Immature natural killer cell (primary cell): ENCODE measurements at places on chromosomes 16 and 17. TPM values are rescaled to one million over a fixed set of nuclear protein-coding genes. Genes with fewer than 3 reads are reported as not detected.

DNA sequence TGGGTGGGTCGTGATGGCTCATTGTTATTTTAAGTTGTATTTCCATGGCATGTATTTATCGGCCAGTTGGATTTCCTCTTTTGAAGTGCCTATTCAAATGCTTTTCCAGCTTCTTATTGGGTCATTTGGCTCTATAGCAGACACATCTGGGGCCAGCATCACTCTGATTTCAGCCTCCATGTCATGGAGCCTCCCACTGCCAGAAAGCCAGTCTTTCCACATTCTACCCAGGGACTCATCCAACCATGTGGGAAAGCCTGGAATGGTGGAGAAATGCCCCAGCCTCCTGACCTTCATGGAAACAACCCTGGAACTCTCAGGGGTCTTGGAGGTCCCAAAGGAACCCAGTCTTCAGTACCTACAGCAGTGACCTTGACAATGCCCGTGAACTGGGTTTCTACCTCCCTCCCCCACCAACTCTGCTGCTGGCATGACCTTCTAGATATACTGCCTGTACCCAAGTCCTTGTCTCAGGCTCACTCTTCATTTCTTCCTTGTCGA, 33.8 kb upstream of the ADGRG1 start:
- DNase-seq, result no peak

- DNase-seq, result no peak
These were observed 4.8 kb upstream of the ITGA3 start for GRCh38 chr17:50051082-50051576.

The ADAD2 gene
- polyA plus RNA-seq, result not detected

DNA sequence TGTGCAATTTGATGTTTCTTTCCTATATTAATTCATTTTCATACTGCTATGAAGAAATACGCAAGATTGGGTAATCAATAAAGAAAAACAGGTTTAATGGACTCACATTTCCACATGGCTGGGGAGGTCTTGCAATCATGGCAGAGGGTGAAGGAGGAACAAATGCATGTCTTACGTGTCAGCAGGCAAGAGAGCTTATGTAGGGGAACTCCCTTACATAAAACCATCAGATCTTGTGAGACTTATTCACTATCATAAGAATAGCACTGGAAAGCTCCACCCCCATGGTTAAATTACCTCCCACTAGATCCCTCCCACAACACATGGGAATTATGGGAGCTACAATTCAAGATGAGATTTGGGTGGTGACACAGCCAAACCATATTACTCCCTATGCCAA, 418.9 kb upstream of the MAF start:
- DNase-seq, result no peak

DNA sequence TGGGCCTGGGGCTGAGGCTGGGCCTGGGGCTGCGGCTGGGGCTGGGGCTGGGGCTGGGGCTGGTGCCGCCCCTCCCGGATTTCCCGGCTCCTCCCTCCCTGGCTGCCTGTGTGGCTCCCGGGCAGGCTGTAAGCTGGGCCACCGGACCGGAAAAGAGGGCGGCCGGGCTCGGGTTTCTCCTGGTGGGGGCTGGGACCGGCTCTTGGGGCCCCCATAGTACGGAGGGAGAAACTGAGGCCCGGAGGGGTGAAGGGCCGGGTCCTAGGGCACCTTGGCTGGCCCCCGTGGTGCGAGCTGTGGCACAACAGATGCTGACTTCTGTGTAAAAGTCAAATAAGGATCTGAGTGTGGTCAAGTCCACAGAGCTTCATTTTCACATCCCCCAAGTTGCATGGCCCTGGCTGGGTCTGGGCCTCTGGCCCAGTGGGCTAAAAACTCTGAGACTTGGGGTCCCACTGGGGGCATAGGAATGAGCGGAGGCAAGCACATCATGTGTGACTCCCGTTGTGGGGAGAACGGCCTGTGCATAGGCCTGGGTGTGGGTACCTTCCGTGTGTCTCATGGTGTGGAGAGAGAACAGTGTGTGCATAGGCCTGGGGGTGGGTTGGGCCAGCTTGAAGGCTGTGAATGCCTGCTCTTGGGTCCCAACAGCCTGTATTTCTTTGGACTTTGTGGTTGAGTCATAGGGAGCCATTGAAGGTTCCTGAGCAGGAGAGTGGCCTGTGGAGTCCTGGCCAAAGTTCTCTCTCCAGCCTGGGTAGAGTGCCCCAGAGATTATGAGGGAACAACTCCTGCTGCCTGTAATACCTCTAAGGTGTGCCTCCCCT, 123.9 kb upstream of the CIBAR2 start:
- no peak for DNase-seq

DNA sequence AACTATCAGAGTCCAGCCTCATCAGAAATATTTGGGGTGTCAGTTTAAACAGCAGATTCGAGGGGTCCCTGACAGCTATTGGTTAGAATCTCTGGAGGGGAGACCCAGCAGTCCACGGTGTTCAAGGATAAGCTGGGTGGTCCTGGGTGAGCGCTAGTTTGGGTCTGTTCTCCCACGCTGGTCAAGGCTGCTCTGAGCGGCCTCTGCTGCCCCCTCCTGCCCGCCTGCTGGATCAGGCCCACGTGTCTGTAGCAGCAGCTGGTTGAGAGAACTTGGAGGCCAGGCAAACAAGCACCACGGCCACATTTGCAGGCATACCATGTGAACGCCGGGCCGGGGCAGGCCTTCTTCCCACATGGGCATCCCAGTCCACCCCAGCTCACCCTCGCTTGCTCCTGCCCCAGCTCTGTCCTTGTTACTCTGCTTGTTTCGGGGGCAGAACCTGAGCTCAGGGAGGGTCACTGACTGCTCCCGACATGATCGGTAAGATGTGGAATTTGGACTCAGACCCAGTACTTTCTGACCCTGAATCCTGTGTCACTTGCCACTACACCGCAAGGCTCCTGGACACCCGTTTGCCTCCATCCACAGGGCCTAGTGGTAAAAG, 7.4 kb downstream of the FOXF1 start:
- no peak for DNase-seq

GRCh38 chr17:72034000-72034399, 86.8 kb upstream of the SOX9 start:
- DNase-seq, result no peak

- no peak for DNase-seq
These were observed 2.9 kb downstream of the GSDMB start for GRCh38 chr17:39915559-39915958.

The OTOP2 gene
- polyA plus RNA-seq, result not detected

The RMI2 gene
- 1.6 TPM for polyA plus RNA-seq

DNA sequence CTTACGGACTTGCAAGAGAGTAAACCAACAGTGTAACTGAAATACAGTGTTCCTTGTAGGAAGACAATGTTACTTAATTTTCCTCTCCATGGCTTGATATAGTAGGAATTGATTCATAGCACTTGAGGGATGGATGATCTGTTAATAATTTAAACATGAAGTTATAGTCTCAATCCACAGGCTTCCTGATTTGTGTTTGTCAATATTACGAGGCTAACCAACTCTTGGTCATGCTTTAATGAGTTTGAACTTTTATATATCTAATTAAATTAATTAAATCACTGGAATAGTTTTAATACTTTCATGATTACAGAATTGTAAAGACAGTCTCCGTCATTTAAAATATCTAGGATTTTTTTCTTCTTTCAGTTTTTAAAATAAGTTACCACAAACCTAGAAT, 112.0 kb upstream of the HAS3 start:
- DNase-seq, result no peak

DNA sequence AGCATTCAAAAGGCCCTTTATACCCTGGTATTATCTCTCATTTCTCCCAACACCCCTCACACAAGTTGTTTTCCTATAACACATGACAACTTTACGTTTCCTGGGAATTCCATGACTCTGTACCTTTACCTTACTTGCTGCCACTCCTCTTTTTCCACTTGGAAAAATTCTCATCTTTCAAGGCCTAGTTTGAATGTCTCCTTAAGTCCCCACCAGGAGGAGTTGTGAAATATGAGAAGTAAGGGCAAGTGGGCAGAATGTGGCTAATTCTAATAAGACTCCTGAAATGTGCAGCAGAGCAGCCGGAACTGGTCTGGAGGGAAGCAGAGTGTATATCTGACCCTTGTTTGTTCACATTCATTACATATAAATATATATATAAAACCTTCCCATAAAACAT, 39.7 kb downstream of the BRCA1 start:
- DNase-seq, result no peak

- DNase-seq, result no peak
These were observed 87.0 kb upstream of the RPRML start for GRCh38 chr17:47066095-47066494.

The CCL17 gene
- polyA plus RNA-seq, result not detected

- DNase-seq, result no peak
These were observed 1.7 kb upstream of the NLRC5 start for GRCh38 chr16:56987692-56988091.

DNA sequence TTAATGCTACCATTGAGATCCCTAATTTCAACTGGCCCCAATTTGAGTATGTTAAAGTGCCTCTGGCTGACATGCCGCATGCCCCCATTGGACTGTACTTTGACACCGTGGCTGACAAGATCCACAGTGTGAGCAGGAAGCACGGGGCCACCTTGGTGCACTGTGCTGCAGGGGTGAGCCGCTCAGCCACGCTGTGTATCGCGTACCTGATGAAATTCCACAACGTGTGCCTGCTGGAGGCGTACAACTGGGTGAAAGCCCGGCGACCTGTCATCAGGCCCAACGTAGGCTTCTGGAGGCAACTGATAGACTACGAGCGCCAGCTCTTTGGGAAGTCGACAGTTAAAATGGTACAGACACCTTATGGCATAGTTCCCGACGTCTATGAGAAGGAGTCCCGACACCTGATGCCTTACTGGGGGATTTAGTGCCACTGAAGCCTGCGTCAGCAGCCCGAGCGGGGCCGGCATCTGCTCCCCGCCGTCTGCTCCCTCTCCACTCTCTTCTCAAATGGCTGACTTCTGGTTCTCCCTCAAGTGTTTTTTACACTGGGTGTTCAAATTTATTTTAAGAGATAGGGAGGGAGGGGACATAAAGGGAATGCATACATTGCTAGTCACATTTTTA, 22.9 kb downstream of the DUSP14 start:
- DNase-seq, result no peak

- DNase-seq, result no peak
These were observed 24.2 kb downstream of the KRT25 start for GRCh38 chr17:40730970-40731369.

The WFDC1 gene
- not detected for polyA plus RNA-seq

The CEP295NL gene
- not detected for polyA plus RNA-seq

DNA sequence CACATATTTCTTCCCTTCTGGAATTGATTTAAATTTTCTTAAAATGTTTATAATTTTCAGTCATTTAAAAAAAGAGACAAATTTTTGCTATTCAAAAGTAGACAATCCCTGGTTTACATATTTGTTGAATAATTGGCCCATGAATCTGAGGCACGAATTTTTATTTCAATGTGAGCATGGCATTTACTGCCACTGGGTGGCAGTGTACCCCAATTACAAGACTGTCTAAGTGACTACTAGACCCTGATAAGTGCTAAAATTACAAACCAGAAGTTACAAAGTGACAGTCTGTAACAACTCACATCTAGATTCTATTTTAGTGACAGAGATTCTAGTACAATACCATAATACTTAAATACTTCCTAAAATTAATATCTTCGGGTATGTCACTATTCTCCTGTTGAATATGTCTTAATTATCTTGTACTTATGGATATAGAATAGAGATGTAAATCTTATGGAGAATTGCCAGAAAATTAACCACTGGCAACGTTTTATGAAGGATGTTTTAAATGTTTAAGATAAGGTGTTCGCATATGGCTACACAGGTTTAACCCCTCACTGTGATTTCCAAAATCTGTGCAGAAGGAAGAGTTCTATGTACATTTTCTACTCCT, 235.8 kb downstream of the MAP2K4 start:
- no peak for DNase-seq

The FAM117A gene
- polyA plus RNA-seq, result 35.3 TPM

The AXIN1 gene
- polyA plus RNA-seq, result 1.9 TPM

DNA sequence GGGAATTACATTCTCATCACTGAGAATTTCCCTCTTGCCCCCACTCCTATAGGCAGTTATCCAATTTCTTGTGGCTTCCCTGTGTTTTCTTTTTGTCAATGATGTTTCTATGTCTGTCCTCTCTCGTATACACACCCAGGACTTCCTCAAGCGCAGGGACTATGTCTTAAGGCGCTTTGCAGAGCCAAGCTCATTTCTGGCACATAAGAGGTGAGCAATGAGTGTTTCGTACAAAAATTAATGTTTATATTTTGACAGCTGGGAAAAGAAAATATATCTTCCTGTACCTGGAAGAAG, 947 bp downstream of the DDX42 start:
- no peak for DNase-seq

The TNK1 gene
- polyA plus RNA-seq, result 0.21 TPM

The SLC16A6 gene
- 4.8 TPM for polyA plus RNA-seq

The HS3ST3B1 gene
- polyA plus RNA-seq, result 6.6 TPM

DNA sequence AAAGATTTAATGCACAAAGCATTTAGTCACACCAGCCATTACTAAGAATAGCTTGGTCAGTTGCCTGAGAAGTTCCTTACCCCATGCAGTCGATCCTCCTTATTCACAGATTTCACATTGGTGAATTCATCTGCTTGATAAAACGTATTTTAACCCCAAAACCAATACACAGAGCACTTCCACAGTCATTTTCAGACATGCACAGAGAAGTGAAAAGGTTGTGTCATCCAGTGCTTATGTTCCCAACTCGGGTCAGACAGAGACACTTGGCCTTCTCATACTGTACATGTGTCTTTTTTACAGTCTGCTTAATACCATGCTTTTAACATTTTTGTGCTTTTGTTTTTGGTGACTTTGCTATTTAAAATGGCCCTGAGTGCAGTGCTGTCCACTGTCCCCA, 219.7 kb downstream of the SPECC1 start:
- no peak for DNase-seq

GRCh38 chr17:78884148-78884825, 18.7 kb downstream of the CEP295NL start:
- no peak for DNase-seq

GRCh38 chr17:78391843-78392242, 13.4 kb downstream of the PGS1 start:
- DNase-seq, result no peak

- DNase-seq, result no peak
These were observed 43.6 kb downstream of the TOM1L2 start for GRCh38 chr17:17928398-17929287.

- DNase-seq, result no peak
These were observed 51.7 kb downstream of the WNT3 start for GRCh38 chr17:46766493-46767491.

GRCh38 chr16:19885451-19886072, 914 bp upstream of the GPRC5B start:
- DNase-seq, result no peak

GRCh38 chr17:80981929-80982425, 9.7 kb upstream of the CHMP6 start:
- DNase-seq, result no peak
